Right atrium auricular region (tissue), 2 donors: ENCODE measurements at places on chromosomes 1 and 21. TPM values are rescaled to one million over a fixed set of nuclear protein-coding genes. Genes with fewer than 3 reads are reported as not detected.
A peak's percentile ranks its signal among the peaks of the same experiment; 100 is the strongest.

Gene CSMD2
- 0.44 TPM for total RNA-seq

DNA sequence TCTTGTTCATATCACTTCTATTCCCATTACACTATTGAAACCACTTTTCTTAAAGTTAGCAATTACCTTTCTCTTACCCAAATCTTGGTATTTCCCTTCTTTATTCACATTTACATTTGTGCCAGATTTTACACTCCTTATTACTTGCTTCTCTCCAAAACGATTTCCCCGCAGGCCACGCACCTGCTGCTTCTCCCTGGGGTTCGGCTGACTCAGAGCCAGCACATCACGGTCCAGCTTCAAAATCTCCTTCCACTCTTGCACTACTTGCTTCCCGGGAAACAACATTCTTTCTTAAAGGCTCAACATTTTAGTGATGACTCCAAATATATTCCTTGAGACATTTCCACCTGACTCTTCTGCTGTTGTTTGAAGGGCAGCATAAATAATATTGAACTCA is 20.7 kb downstream of the LHX9 start:
- no peaks in the 10 kb centered on the region for H3K27me3 ChIP-seq
- DNase-seq = no peak
- no peak overlapping the region for H3K27ac ChIP-seq
- no peaks in the 10 kb centered on the region for H3K4me1 ChIP-seq
- H3K36me3 ChIP-seq = no peaks in the 10 kb centered on the region

GRCh38 chr1:81549588-81550127 is 251.1 kb upstream of the ADGRL2 start:
- H3K27ac ChIP-seq = no peak overlapping the region
- H3K27me3 ChIP-seq = no peaks in the 10 kb centered on the region

DNA sequence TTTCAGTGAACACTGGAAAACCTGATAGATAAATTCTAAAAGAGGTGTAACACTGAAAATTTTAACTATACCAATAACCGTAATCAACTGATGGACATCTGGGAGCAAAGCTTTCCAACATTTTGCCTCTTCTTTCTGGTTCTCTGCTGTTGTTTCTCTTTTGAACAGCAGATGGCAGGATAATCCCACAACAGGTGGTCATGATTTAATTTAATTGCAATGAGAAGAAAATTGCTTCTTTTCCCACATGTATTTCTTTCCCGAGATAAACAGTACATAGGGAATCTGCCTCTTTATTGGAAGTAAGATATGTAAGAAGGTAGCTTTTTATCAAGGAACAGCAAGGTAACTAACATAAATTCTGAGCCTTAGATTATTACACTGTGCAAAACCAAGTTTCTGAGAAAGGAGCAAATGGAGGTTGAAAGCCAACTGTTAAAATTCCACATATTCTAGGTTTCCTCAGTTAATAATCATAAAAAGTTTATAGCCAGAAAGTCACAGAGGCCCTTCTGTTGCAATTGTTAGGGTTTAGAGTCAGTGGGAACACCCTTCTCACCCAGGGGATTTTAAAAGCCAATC is 72.9 kb downstream of the RPS6KA1 start:
- no peak overlapping the region for H3K27ac ChIP-seq
- no peaks in the 10 kb centered on the region for H3K4me1 ChIP-seq
- H3K36me3 ChIP-seq = no peaks in the 10 kb centered on the region
- H3K27me3 ChIP-seq = no peaks in the 10 kb centered on the region

DNA sequence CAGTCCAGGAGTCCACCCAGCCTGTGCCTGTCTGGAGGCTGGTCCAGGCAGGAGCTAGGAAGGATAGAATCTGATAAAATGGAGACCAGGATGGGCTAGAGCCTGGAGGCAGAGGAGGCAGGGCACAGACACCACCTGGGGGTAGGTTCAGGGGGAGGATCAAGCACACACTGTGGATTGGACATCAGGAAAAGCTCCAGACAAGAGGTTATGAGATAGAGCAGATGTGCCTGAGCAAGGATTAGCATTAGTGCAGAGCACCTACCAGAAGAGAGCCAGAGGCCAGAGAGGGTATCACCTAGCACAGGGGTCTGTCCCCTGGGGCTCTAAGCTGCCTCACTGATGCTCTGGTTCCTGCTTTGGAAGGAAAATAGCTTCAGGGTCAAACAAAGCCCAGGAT is 216.7 kb upstream of the ZC3H12A start:
- no peaks in the 10 kb centered on the region for H3K36me3 ChIP-seq
- no peak overlapping the region for H3K4me3 ChIP-seq
- no peaks in the 10 kb centered on the region for H3K4me1 ChIP-seq
- peaks cover 2% of the 10 kb centered on the region for H3K27me3 ChIP-seq
- no peak for DNase-seq
- no peak overlapping the region for H3K27ac ChIP-seq

- H3K36me3 ChIP-seq = no peaks in the 10 kb centered on the region
- no peak overlapping the region for H3K4me3 ChIP-seq
- H3K4me1 ChIP-seq = no peaks in the 10 kb centered on the region
- no peak overlapping the region for H3K27ac ChIP-seq
- no peaks in the 10 kb centered on the region for H3K27me3 ChIP-seq
- DNase-seq = no peak
Measured at GRCh38 chr21:42413500-42413899, 9.8 kb downstream of the UBASH3A start.

DNA sequence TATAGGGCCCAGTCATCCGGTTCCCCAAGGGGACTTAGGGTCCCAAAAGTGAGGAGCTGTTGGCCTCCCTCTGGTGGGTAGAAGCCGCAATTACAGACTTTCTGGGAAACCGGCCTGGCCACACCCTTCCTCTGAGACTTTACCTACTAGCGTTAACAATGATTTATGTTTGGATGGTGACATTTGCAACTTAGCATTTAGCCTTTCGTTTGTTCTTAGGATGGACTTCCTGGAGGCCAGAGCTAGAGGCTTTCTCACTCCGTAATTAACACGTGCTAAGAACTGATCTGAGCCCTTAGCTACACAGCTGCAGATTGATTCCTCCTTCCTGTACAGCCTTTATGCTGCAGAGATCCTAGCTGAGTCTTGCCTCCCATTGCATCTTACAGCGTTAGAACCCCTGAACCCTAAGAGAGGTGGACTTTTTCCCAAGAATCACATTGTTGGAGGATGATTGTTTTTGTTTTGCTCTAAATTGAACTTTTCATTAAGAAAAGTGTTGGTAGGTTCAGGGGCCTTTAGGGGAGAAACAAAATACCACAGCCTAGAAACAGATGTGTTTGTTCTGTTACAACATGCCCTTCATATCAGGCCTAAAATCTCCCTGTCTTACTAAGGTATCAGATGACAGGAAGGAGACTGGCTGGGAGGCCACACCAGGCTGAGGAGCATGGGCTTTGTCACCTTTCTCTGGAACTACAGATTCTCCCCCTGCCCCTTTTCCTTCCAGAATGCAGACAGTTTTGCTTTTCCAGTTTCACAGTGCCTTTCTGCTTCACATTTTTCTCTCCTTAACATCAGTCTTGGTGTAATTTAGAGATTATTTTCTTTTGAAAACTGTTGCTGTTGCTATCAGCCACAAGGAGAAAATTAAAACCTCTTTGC is 1.9 kb downstream of the S100A11 start:
- H3K4me1 ChIP-seq = no peaks in the 10 kb centered on the region
- no peaks in the 10 kb centered on the region for H3K27me3 ChIP-seq
- peak overlapping the region; percentile 80 for H3K27ac ChIP-seq
- peak; percentile 68 for DNase-seq

- H3K4me1 ChIP-seq = no peaks in the 10 kb centered on the region
- no peaks in the 10 kb centered on the region for H3K27me3 ChIP-seq
- DNase-seq = no peak
- no peak overlapping the region for H3K27ac ChIP-seq
- H3K36me3 ChIP-seq = no peaks in the 10 kb centered on the region
- H3K4me3 ChIP-seq = no peak overlapping the region
Measured at GRCh38 chr21:26522704-26523103, 50.4 kb downstream of the CYYR1 start.

Gene KRTAP12-2
- not detected for total RNA-seq

Gene BPNT1
- 20.3 TPM for total RNA-seq

Gene PSMB2
- 30.4 TPM for total RNA-seq

DNA sequence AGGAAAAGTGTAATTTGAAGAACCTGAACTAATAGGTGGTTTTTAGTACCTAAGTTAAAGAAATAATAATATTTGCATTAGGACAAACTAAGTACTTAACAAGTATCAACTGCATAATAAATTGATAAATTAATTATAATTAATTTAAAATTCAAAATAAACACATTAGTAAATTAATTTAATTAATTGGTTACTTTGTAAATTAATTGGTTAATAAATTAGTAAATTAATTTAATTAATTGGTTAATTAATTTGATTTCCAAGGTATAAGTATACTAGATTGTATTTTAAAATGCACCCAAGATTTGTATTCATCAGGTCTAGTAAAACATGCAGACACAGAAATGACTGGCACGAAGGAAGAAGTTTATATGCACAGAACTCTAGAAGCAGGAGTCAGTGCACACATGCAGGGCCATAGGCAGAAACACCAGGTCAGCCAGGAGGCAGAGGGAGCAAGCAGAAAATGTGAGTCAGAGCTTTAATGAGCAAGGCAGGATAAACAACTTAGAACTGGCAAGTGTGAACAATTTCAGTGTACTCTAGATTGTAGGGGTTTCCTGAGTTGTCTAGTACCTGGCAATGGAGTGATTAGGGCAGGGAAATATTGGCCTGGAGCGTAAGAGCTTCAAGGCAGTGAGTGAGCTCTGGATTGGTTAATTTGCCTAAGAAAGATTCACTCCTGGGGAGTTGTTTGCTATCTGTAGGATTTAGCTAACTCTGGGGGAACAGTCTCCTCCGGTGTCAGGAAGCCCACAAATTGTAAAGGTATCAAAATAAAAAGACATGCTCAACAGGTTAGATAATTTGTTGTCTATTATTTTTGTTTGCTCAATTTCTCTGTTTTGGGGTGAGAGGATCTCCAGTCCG is 665.7 kb downstream of the MRPL39 start:
- no peaks in the 10 kb centered on the region for H3K27me3 ChIP-seq
- H3K4me1 ChIP-seq = no peaks in the 10 kb centered on the region
- H3K4me3 ChIP-seq = no peak overlapping the region
- no peak for DNase-seq
- H3K27ac ChIP-seq = no peak overlapping the region

- no peaks in the 10 kb centered on the region for H3K36me3 ChIP-seq
- H3K27me3 ChIP-seq = no peaks in the 10 kb centered on the region
- no peaks in the 10 kb centered on the region for H3K4me1 ChIP-seq
- H3K4me3 ChIP-seq = no peak overlapping the region
Measured at GRCh38 chr1:36849956-36850355, 184.4 kb downstream of the GRIK3 start.

- H3K4me3 ChIP-seq = no peak overlapping the region
- H3K36me3 ChIP-seq = no peaks in the 10 kb centered on the region
- H3K4me1 ChIP-seq = no peaks in the 10 kb centered on the region
- H3K27ac ChIP-seq = no peak overlapping the region
Measured at GRCh38 chr1:112325504-112325903, 70.5 kb upstream of the CTTNBP2NL start.

- DNase-seq = no peak
- no peak overlapping the region for H3K27ac ChIP-seq
- H3K4me3 ChIP-seq = no peak overlapping the region
Measured at GRCh38 chr21:31289702-31290101, 54.4 kb downstream of the TIAM1 start.

GRCh38 chr1:225652729-225653462 is at the start of gene ENAH:
ENAH (minus strand) TSS chr1:225653123; CDS start chr1:225652690, 433 bp downstream.
- peaks cover 33% of the 10 kb centered on the region for H3K4me1 ChIP-seq
- peak within 1 kb of the TSS; percentile 99 for H3K27ac ChIP-seq
- no peaks in the 10 kb centered on the region for H3K36me3 ChIP-seq
- peak; percentile 75 for DNase-seq
- peak within 1 kb of the TSS; percentile 97 for H3K4me3 ChIP-seq

DNA sequence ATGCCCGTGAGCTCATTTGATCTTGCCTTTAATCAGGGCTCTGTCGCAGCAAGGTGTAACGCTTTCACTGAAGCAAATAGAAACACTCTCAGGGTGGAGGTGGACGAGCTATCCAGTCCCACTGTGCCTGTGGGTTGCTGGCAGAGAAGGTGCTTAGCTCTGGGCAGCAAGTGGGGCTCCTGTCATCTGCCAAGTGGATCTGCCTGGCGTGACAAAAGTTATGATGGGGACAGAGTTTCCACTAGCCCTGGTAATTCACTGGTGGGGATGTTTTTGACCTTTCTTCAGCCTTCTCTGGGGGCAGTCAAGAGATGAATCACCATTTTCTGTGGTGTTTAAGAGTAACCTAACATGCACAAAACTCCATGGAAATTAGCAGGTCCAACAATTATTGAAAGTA is 71.3 kb upstream of the EDEM3 start:
- H3K36me3 ChIP-seq = peaks cover 44% of the 10 kb centered on the region
- H3K4me1 ChIP-seq = peaks cover 57% of the 10 kb centered on the region
- H3K4me3 ChIP-seq = no peak overlapping the region
- DNase-seq = no peak
- peak overlapping the region; percentile 68 for H3K27ac ChIP-seq
- H3K27me3 ChIP-seq = no peaks in the 10 kb centered on the region

DNA sequence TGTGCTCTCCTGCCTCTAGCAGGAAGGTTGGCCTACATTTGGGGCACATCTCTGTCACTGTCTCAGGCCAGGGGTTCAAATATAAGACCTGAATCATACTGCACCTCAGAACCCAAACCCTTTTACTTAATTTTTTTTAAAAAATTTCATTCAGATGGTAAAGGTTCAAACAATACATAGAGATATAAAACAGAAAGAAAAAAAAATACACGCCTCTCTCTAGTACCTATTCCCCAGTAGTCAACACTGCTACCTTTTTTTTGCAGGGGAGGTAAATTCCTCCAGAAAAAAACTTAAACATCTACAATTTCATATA is 32.9 kb downstream of the MAPKAPK2 start:
- peaks cover 98% of the 10 kb centered on the region for H3K4me1 ChIP-seq
- H3K27ac ChIP-seq = peak overlapping the region; percentile 58
- DNase-seq = no peak
- H3K27me3 ChIP-seq = no peaks in the 10 kb centered on the region
- no peaks in the 10 kb centered on the region for H3K36me3 ChIP-seq

DNA sequence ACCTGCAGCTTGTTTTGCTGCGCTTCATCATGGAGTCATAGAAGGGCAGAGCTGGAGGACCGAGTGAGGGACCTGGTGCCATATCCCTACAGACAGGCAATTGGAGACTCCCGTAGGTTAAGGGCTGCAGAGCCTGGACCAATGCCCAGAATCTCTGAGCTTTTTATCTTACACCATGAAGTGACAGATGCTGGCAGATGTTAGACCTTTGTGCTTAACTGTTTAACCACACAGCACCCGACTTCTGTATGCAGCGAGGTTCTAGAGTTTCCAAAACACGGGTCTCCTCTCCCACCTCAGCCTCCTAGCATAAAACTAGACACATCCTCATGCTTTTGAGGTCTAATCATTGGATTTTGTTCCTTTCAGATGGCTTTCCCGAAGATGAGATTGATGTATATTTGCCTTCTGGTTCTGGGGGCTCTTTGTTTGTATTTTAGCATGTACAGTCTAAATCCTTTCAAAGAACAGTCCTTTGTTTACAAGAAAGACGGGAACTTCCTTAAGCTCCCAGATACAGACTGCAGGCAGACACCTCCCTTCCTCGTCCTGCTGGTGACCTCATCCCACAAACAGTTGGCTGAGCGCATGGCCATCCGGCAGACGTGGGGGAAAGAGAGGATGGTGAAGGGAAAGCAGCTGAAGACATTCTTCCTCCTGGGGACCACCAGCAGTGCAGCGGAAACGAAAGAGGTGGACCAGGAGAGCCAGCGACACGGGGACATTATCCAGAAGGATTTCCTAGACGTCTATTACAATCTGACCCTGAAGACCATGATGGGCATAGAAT is 47.6 kb downstream of the B3GALT5 start:
- DNase-seq = peak; percentile 64
- peaks cover 18% of the 10 kb centered on the region for H3K4me1 ChIP-seq
- H3K27ac ChIP-seq = peak overlapping the region; percentile 26
- no peaks in the 10 kb centered on the region for H3K27me3 ChIP-seq
